Chondrocyte (in vitro differentiated cells): ENCODE measurements at places on chromosomes 2 and 18.
A peak's percentile ranks its signal among the peaks of the same experiment; 100 is the strongest.

- DNase-seq, result no peak
Measured at GRCh38 chr18:37872562-37872961, 307.0 kb upstream of the CELF4 start.

- DNase-seq, result peak; percentile 34
Measured at GRCh38 chr2:3595985-3596384, 1.1 kb downstream of the COLEC11 start.

DNA sequence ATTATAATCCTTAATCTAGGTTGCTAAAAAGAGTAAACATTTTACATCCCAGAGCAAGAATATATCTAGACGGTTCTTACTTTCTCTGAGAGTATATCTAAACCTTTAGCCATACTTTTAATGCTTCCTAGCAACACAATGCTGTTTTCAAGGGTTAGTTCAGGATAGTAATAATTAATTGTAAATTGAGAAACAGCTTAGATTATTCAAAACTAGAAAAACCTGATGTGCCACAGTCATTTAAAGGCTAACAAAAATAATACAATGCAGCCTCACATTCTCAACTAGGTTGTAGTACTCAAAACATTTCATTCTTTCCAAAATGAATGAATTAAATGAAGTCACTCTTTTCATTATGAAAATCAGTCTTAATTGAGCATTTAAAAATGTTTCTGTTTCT, 103.2 kb upstream of the OTX1 start:
- no peak for DNase-seq

DNA sequence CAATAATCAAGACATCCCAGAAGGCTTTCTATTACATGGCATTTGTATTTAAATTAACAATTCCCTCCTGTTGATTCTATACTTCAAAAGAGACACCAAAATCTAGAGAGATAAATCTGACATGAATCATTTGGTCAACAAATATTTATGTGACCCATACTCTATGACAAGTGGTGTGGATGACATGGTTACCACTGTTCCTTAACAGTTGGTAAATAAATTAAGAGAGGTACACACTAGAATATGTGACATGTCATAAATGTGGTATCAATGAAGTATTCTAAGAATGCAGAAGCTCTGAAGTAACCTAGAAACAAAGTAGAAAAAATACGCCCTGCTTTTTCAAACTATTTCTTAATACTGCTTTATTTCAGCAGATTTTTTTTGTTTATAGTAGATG, 255.4 kb downstream of the EXOC6B start:
- no peak for DNase-seq

- no peak for DNase-seq
Measured at GRCh38 chr2:182754231-182754630, 38.2 kb downstream of the DNAJC10 start.

DNA sequence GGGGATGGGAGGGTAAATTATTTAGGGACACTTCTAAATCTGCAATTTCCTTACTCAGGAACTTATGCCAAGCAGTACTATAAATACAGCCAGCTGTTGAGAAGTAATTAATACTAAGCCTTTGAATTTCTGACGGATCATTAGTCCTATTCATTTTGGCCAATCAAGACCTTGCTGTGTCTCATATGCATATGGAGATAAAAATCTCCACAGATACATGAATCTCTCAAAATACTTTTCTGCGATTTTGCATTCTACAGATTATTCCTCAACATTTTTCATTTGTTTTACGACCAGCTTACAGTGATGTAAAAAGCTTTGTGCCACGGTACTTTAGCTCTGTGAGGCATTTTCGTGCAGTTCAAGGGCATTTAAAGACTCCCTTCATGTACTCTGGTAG, 16.7 kb downstream of the LANCL1 start:
- DNase-seq, result no peak

DNA sequence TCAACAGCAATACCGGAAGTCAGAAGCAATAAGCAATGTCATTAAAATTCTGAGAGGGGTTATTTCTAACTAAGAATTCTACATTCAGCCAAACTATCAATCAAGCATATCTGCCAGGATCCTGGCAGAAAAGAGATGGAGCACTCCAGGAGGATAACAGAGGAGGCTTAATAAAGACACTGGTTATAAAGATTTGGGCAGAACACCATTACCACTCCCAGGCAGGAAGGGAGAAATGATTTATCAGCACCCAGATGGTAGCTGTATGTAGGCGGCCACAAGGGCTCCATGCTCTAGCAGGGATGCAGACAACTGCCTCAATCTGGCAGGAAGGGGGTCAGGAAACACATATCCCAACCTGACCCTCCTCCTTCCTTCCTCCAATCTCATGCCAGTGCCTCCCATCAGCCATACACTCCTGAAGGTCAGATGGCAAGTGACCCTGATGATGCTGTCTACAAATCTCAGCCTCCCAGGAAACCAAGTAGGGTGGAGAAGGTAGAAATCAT, 20.5 kb upstream of the TNFAIP6 start:
- no peak for DNase-seq

GRCh38 chr18:65725251-65726050, 25.4 kb upstream of the CDH7 start:
- DNase-seq, result no peak

DNA sequence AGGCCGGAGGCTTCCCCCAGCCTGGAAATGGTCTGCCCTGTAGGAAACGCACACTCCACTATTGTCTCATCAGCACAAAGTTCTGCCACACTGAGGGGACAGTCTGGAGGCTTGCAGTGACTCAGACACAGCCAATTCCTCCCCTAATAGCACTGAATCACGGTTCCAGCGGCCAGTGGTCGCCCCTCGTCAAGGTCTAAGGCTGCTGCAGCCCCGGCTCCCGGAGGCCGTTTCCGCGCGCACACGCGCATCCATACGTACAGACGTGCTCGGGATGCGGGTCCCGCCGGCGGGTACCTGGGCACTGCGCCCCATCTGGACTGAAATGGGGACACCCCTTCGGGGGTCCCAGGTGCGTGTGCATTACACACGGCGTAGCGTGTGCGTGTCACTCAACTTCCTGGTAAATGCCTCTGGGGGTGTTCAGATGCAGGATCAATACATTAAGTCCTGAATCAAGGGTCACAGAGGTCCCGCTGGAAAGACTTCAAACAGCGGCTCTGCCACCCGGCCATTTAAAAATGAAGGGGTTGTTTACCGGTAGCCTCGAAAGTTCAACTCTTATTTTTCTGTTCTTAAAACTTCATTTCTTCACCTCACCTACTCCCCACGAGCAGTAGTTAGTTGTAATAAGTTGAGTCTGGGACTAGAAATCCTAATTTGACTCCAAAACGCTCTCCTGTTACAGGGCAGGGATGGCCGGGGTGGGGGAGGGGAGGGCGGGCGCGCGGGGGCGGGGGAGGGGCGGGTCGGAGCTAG, 572 bp upstream of the ZNF516 start:
- no peak for DNase-seq

- no peak for DNase-seq
Measured at GRCh38 chr2:38079116-38080052, 3.4 kb upstream of the CYP1B1 start.
